Tibial nerve (tissue), 4 donors: ENCODE measurements at places on chromosomes 16 and 17. TPM values are rescaled to one million over a fixed set of nuclear protein-coding genes. Genes with fewer than 3 reads are reported as not detected.

MMP15 gene
- 31.0 TPM for total RNA-seq

VAT1L gene
- total RNA-seq, result 21.6 TPM

KRTAP4-4 gene
- not detected for total RNA-seq

CCDC200 gene
- not detected for total RNA-seq

TBC1D3 gene
- not detected for total RNA-seq

SLC5A2 gene
- not detected for total RNA-seq

CASKIN1 gene
- total RNA-seq, result 0.20 TPM

WFDC1 gene
- total RNA-seq, result 4.2 TPM

ARHGAP23 gene
- 80.7 TPM for total RNA-seq

TNS4 gene
- not detected for total RNA-seq

AHSP gene
- not detected for total RNA-seq

KRTAP9-2 gene
- not detected for total RNA-seq

SALL1 gene
- 1.4 TPM for total RNA-seq

KIF2B gene
- not detected for total RNA-seq

NUDT7 gene
- total RNA-seq, result 9.0 TPM

NPIPB6 gene
- total RNA-seq, result not detected

PSMD11 gene
- total RNA-seq, result 48.2 TPM

CACNG3 gene
- not detected for total RNA-seq

MAP1LC3B gene
- total RNA-seq, result 60.9 TPM

TVP23C gene
- total RNA-seq, result 31.7 TPM

JPH3 gene
- total RNA-seq, result not detected

KRT39 gene
- total RNA-seq, result not detected

CDH8 gene
- total RNA-seq, result not detected
